ENCODE measurements at places on chromosomes 7 and 10.

- no peak for DNase-seq
Observed at GRCh38 chr7:31071645-31072029, 19.5 kb downstream of the ADCYAP1R1 start.

DNA sequence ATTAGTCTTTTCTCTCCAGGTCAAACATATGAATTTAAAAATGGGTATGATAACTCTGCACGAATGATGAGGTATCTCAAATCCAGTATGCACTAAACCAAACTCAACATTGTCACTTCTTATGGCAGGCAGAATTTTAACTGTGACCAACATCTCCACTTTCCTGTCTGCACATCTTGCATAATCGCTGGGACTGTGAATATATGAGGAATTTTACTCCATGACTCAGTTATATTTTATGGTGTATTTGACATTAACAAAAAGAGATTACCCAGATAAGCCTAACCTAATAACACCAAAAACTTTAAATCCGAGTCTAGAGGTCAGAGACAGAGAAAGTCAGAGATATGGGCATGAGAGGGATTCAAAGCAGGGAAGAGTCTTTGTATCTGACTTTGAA, 454.5 kb upstream of the SEMA3D start:
- no peak for DNase-seq

- DNase-seq, result no peak
Observed at GRCh38 chr7:43104874-43105520, 7.5 kb upstream of the HECW1 start.

DNA sequence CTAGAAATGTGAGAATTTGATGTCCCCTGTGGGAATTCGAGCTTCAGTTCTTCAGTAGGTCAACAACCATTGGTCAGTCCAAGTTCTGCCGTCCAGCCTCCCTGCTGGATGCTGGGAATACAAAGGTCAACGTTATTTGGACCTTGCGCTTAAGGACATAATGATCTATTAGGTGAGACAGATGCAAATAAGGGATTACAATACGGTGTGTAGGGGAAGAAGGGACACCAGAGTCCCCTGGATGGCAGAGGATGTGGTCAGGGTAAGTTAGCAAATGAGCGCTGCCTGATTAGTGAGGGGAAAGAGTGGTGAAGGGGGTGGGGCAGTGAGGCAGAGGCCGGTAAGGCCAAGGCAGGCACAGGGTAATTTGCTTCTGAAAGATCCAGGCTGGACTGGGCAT, 16.2 kb downstream of the CCNY start:
- DNase-seq, result no peak

DNA sequence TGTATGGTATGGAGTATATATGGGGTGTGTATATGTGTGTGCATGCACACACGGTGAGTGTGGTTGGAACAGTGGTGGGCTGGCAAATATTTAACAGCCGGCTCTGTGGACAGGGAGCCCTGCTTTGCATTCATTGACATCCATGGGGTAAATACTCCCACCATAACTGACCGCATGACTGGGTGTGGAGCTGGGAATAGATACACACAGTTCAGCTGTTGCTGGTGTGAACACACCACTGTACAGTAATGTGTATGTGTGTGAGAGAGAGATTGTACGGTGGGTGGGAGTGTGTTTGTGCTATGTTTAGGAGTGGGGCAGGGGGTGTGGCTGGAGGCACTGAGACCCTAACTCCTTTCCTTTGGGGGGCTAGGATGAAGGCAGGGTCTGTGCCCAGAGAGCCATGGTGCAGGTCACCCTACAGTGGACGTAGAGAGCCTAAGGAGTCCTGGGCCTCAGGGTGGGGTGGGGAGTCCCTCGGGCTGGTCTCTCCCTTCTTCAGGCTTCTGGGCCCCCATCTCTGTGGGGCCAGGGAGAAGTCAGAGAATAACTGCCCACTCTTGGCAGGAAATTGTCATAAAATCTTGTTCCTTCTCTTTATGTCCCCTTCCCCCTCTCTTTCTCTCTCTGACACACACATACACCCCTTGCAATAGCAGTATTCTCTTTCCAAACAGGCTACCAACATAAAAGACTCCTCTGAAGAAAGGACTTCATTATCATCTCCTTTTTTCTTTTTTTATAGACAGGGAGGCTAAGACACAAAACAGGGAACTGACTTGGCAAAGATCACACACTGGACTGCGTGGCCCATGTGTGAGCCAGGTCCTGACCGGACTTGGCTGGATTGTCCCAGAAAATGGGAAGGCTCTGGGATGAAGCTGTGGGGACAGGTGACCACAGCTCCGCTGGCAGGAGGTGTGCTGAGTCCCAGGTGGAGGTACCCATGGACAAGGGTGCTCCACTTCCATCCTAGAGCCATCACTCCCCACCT, 3.2 kb downstream of the SFRP5 start:
- DNase-seq, result no peak

DNA sequence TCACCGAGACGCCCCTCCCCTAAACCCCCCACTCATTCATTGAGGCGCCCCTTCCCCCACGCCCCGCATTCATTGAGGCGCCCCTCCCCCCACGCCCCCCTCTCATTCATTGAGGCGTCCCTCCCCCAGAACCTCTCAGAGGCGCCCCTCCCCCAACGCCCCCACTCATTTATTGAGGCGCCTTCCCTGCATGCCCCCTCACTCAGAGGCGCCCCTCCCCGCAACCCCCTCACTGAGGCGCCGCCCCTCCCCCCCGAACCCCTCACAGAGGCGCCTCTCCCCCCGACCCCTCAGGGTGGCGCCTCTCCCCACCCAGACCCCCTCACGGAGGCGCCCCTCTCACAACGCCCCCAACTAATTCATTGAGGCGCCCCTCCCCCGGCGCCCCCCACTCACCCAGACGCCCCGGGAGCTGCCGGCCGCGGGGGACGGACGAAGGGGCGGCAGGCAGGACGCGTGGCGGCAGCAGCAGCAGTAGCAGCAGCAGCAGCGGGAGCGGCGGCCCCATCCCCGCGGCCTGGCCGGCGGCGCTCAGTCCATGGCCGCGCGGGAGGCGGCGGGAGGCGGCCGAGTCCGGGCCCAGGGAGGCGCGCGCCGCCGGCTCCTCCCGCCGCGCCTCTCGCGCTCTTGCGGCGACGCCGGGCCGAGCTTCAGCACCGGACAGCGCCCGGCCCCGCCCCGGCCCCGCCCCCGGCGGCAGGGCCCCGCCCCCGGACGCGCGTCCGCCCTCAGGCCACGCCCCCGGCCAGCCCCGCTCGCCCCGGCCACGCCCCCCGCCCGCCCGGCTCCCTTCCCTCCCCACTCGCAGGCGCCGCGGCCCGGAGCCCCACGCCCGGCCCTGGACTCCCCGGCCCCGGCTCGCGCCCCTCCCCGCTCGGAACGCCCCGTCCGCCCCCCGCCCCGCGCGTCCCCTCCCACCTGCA, at the start of gene PTPRN2:
TSS of gene PTPRN2 (minus strand) at position 662 of the 923 bp plus-strand sequence.
- DNase-seq, result no peak

DNA sequence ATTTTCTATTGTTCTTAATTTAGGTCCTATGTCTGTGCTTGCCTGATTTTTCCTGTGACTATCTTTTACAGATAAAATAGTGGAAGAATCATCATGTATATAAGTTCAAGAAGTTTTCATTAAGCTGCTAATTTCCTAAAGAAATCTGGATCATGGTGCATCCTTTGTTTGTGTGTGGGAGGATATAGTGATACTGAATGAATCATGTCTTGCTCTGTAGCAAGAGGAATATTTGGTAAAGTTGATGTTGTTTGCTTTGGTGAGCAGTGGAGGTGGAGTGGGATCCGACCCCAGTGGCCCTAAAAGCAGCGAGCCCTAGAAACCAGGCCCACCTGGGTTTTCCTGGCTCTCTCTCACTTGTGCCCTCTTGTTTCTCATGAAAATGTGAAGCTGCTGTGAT, 83.7 kb downstream of the CCNY start:
- DNase-seq, result no peak

GRCh38 chr7:2632733-2633537, 1.1 kb downstream of the TTYH3 start:
- peak; percentile 87 for DNase-seq

DNA sequence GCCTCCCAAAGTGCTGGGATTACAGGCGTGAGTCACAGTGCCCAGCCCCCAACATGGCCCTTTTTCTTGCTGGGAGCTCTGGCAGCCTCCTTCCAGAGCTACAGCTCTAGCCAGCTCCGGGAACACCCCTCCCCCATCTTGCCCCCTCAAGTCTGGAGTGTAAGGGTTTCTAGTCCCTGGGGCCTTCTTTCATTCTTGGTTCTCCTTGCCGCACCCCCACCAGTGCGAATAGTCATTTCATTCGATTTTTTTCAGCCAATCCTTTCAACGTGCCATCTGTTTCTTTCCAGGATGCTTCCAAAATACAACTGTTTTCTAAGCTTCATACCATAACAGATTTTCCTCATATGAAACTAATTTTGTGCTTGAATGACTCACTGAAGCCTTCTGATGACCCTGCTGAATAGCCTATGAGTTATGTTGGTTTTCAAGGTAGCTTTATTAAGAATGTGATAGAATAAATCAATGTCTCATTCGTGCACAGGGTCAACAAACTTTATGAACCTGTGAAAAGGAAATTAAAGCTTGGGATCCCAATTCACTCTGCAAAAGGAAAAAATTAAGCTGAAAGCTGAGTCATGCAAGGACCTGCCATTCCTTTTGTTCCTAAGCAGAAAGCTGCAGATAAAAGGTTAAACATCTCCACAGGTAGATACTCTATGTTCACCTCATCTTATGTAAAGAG, 38.6 kb downstream of the CDC14C start:
- DNase-seq, result no peak

DNA sequence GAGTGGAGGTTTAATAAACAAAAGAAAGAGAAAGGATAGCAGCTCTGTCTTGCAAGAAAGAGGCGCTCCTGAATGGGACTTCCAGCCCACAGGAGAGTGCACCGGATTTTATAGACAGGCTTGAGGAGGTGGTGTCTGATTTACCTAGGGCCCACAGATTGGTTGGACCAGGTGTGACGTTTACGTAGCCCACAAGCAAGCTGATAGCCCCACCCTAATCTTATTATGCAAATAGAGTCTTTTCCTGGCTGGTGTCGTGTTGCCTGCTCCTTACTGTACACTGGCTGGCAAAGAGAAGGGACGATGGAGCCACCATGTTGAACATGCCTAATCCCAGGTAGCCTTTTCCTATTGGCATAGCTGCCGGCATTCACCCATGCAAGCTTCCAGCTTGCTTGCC, 319.7 kb upstream of the POM121L12 start:
- peak; percentile 65 for DNase-seq

Measured in H4 (cell line).